Stimulated activated CD4-positive, alpha-beta T cell treated with anti-CD3 and anti-CD28 coated beads, Interleukin-1b, Interleukin-23, amount 100 ng/mL, for 24 hours (primary cell): ENCODE measurements at places on chromosomes 3 and 15.

- DNase-seq: no peak
Observed at GRCh38 chr3:110799271-110799670, 272.3 kb upstream of the NECTIN3 start.

DNA sequence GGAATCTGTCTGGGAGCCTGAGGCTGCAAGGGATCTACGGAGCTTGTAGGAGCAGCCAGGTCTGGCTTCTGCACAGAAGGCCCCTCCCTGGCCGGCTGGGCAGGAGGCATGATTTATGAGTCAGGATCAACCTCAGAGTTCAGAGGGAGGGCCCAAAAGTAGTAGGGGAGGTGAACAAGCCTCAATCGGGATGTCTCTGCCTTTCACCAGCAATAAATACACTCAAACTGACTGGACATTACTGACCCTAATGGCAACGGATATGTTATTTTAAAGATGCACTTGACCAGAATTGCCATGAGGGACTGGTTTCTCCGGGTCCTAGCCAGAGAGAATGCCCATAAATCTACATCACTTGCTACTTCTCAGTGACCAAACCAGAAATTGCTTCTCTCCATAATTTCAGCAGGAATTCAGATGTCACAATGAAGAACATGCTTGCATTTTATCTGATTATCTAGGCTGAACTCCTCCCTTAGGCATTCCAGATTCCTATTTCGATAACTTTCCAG, 109.6 kb upstream of the LMOD3 start:
- no peak for DNase-seq

DNA sequence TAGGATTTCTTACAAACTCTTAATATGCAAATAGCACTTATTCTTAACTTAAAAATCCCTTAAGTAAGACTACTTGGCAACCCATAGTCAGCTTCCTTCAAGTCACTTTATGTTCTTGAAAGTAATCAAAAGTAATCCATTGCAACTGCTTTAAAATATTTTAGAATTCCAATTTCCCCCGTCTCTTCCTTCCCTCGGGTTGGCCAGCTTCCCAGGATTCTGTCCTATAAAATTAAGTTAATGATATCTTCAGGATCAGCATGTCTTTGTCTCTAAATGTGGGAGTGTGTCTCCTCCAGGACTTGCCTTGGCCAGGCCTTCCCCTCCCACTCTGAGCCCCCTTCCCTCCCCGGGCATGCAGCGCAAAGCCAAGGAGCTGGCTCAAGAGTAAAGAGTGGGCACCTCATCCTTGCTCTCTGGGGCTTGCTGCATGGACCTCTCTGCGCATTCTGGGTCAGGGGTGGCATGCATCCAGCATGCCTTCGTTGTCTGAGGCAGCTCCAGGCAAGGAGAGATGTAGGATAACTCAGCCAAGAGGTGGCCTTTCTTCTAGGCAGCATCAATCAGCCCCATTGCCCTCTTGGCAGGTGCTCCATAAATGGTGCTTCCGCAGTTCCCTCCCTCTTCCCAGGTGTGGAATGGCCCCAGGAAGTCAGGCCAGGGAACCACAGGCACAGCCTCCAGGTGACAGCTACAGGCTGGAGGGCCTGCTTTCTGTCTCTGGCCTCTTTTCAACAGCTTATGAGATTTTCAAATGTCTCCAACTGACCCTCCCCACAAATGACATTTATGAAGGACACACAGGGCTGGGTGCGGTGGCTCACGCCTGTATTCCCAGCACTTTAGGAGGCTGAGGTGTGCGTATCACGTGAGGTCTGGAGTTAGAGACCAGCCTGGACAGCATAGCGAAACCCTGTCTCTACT, 108.7 kb upstream of the ALDH1A3 start:
- DNase-seq: no peak

DNA sequence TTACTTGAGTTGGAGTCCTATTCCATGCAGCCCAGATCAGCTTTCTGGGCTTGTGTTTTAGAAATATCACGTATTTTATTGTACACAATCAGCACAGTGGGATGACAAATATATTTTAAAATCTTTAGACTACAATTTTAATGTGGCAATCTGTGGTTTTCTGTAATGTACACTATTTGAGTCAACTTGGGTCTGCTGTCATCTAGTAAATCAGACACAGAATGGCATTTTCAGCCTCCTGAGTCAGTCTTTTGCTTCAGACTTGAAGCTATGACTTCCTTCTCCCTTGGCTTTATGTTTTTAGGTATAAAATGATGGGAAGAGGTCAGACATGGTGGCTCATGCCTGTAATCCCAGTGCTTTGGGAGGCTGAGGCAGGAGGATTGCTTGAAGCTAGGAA, 232.1 kb downstream of the NECTIN3 start:
- no peak for DNase-seq

GRCh38 chr3:71062952-71063772, 520.4 kb downstream of the FOXP1 start:
- DNase-seq: no peak

DNA sequence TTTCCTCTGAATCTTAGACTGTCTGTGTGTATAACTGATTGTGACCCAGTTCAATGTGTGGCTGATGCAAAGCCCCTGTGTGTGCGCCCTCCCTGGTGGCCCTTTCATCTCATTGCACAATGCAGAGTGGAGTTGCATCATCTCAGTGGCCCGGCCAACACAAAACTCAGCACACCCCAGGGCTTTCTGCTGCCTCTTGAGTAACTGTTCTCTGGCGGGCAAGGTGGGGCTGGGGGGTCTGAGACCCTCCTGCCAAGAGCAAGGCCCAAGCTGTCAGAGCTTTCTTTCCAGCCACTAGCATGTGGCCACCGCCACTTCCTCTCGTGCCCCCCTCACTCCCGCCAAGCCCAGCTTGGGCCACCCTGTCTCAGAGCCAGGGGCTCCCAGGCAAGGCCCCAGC, 80.7 kb upstream of the ALDH1L1 start:
- no peak for DNase-seq

DNA sequence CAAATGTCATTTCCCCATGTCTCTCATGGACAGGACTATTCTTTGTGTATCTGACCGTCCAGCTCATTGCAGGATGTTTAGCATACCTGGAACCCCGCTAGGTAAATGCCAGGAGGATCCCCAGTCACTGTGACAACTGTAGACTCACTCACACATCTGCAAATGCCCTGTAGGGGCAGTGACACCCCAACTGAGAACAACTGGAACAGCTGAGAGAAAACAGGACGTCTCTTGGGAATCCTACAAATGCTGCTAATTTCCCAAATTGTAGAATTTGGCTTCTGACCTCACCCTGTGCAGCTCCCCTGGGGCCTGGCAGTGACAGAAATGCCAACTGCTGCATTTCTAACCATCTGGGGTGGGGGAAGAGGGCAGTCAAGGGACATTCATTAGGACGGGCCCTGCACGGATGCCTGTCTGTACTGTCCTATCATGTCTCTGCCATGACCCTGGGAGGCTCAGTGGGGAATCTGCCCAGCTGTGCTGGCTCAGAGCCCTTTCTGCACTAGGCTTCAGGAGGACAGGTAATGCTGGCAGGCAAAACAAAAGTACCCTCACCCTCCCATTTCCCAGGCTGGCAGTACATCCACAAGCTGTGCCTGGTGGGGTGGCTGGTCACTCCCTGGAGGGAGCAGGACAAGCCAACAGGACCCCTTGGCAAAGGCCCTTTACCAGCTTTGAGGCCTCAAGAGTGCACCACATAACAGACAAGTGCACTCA, 30.4 kb downstream of the RAB6B start:
- DNase-seq: no peak

DNA sequence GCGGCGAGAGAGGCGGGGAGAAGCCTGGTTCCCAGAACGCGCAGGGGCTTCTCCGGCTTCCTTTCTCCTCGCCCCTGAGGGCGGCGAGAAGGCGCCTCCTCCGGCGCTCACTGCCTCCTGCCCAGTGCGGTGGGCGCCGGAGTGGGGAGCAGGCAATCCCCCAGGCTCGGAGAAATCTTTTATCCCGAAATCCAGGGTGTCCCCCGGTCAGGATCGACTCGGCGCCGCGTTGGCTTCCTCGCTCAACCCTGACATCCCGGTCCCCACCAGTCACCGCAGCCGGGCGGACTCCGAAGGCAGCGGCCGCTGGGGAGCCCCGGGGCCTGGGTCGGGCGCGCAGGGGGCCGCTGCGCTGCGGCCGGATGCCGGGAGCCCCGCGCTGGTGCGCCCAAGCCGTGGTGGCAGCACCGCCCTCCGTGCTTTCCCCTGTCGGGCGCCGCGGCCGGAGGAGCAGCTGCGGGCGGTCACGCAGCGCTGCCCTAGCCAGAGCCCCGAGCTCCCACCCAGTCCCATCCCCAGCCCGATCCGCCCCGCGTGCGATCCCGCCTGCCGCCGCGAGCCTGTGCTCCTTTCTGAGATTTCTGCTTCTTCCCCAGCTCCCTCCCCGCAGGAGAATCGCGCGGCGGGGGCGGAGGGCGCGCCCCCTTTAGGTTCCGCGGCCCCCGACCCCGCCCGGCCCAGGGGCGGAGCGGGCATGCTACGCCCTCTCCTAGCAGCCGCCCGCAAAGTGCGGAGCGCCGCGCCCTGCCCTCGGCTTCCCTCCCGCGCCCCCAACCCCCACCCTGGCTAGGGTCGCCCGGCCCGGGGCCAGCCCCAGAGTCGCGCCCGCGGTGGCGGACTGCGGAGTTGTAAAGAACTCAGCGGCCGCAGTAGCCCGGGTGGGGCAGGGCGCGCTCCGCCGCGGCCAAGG, 683 bp upstream of the CACNA2D3 start:
- DNase-seq: no peak

- no peak for DNase-seq
Observed at GRCh38 chr3:114569186-114569585, 275.4 kb downstream of the TIGIT start.

- no peak for DNase-seq
Observed at GRCh38 chr15:34620142-34620541, 36.7 kb upstream of the GOLGA8B start.

DNA sequence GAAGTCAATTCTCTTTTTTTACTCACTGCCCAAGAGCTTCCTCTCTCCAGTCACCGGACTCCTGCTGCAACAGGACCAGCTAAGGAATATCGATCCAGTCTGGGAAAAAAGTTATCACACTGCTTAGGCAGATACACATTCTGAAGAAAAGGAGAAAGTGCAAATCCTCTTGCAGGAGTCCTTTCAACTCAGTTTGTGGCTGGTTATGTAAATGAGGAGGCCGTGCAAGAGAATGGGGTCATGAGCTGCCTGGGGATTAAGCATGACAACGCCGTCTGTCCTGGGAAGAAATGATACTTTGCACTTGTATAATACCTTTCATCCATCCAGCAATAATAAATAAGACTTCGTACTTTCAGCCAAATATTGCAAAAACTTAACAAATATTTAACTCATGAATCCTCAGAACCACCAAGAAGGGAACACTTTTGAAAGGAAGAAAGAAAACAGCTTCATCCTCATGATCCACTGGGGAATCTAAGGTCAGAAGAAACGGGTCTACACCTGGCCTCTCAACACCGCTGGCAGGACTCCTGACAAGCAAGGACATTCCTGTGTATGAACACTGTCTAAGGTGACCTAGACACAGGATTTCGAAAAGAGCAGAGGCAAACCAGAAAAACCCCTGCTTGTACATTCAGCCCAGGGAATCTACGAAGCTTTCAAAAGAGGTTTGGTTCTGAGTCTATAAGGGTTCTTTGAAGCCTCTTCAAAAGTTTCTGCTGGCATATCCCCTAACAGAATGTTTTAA, 13.1 kb upstream of the WWTR1 start:
- no peak for DNase-seq

DNA sequence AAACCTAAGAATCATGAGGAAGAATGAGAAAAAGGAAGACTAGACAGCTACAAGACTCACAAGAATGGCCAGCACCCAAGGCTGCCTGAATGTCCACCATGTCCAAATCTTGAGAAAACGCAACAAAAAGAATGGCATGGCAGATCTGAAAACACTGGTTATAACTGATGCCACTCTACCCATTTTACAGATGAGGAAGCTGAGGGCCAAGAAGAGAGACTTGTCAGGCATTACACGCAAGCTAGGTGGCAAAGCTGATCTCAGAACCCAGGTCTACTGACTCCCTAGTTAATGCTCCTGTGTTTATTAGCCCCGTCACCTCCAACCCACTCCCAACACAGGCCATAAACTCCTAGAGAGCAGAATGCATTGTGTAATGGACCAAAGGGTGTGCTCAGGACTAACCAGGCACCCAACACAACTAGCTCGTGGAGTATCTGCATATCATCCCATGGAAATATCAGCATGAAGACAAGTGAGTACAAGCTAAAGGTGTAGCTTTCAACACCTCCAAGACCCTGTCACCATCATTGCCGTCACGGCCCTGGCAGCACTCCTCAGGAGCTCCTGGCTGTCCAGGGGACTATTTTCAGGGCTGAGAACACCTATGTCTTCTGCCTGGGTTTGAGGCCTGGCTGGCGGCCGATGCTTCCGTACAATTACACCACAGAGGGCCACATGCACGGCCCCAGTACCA, 111.7 kb downstream of the XXYLT1 start:
- DNase-seq: no peak

- DNase-seq: no peak
Observed at GRCh38 chr3:194218646-194219453, 82.9 kb downstream of the HES1 start.

GRCh38 chr3:156749244-156749643, 74.9 kb downstream of the TIPARP start:
- no peak for DNase-seq

- DNase-seq: no peak
Observed at GRCh38 chr3:87272718-87273341, 3.6 kb downstream of the POU1F1 start.

- no peak for DNase-seq
Observed at GRCh38 chr3:45910892-45911291, 24.5 kb downstream of the CCR9 start.
